Tibial nerve (tissue), 4 donors: ENCODE measurements at places on chromosomes 13 and 19. TPM values are rescaled to one million over a fixed set of nuclear protein-coding genes. Genes with fewer than 3 reads are reported as not detected.
A peak's percentile ranks its signal among the peaks of the same experiment; 100 is the strongest.

DNA sequence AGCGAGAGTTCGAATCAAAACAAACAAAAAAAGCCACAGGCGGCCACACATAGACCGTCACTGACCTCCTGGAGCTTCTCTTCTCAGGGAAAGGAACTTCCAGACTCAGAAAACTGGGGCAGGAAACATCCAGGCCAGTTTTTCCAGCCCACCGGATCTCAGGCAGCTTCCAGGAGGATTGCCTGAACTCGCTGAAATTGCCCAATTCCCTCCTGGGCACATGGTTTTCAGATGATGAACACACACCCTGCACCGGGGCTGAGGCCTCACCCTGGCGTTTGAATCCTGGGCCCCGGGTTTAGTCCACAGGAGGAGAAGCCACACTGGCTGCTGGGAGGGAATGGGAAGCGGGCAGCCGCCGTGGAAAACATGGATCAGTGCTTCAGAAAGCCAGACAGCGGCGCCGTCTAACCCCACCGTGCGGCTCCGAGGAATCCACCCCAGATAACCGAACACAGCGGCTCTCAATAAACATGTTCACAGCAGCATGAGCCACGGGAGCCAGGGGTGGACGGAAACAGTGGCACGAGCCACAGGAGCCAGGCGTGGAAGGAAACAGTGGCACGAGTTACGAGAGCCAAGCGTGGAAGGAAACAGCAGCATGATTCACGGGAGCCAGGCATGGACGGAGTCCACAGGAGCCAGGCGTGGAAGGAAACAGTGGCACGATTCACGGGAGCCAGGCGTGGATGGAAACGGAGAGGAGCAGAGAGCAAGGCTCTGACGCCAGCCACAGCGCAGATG is 18.2 kb upstream of the PTBP1 start:
- H3K27ac ChIP-seq: peak overlapping the region; percentile 82
- H3K4me1 ChIP-seq: no peaks in the 10 kb centered on the region
- H3K4me3 ChIP-seq: no peak overlapping the region
- H3K36me3 ChIP-seq: no peaks in the 10 kb centered on the region

GRCh38 chr13:26699197-26699490 is 61.4 kb downstream of the GPR12 start:
- no peak overlapping the region for H3K27ac ChIP-seq
- H3K4me1 ChIP-seq: no peaks in the 10 kb centered on the region
- no peaks in the 10 kb centered on the region for H3K36me3 ChIP-seq
- H3K27me3 ChIP-seq: no peaks in the 10 kb centered on the region
- no peak for DNase-seq

- no peaks in the 10 kb centered on the region for H3K36me3 ChIP-seq
- H3K4me1 ChIP-seq: no peaks in the 10 kb centered on the region
- no peaks in the 10 kb centered on the region for H3K27me3 ChIP-seq
- H3K27ac ChIP-seq: no peak overlapping the region
- DNase-seq: no peak
Measured at GRCh38 chr13:105567951-105568525, 967.4 kb downstream of the EFNB2 start.

DNA sequence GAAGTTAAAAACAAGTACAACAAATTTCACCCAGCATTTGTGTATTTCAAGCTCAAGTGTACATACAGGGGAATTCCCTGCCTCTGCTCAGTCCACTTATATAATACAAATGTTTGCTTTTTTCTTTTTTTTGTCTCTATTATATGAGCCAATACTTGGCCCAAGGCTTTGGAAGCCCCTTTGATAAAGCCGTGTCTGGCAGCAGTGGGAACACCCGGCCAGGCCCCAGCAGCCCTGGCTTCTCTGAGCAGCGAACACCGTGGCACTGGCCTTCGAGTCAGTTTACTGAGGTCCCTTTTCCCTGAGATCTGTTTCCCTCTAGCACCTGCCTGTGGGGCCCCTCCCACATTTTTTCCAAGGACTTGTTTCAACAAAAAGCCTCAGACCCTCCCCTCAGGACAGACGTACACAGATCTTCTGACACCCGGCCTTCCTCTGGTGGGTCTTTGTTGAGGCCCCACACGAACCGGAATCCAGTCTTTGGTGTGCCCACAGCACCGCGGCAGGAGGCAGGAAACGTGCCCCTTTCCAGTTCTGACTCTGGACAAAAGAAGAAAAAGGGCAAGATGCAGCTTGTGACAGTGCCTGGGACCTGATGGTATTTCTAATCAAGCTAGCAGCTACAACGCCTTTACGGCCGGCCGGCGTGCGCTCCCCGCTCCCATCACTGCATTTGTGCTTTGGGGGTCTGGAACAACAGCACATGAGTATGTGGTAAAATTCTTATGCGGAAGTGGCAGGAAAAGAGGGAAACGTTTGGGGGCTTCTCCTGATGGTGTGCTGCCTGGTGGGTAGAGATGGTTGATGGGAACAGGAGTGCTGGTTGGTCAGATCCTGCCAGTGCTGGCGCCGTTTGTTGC is 13.8 kb downstream of the SIPA1L3 start:
- DNase-seq: no peak
- no peak overlapping the region for H3K27ac ChIP-seq
- H3K36me3 ChIP-seq: no peaks in the 10 kb centered on the region

- peak overlapping the region; percentile 21 for H3K27ac ChIP-seq
- no peaks in the 10 kb centered on the region for H3K27me3 ChIP-seq
- no peak overlapping the region for H3K4me3 ChIP-seq
- H3K36me3 ChIP-seq: no peaks in the 10 kb centered on the region
Measured at GRCh38 chr19:55632463-55632834, 8.1 kb upstream of the ZNF784 start.

- H3K27me3 ChIP-seq: no peaks in the 10 kb centered on the region
- no peaks in the 10 kb centered on the region for H3K4me1 ChIP-seq
- H3K4me3 ChIP-seq: no peak overlapping the region
- no peaks in the 10 kb centered on the region for H3K36me3 ChIP-seq
- no peak for DNase-seq
- H3K27ac ChIP-seq: no peak overlapping the region
Measured at GRCh38 chr19:34578173-34578572, 96.6 kb downstream of the WTIP start.

DNA sequence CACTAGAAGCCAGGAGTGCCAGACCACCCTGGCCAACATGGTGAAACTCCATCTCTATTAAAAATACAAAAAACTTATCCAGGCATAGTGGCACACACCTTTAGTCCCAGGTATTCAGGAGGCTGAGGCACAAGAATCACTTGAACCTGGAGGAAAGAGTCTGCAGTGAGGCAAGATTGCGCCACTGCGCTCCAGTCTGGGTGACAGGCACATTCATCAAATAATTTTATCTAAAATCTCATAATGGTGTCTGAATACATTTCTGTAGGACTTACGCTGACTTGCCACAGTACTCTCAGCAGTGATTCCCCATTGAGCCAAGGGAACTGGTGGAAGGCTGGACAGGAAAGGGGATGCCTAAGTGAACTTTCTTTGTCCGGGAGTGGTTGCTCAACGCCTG is 4.3 kb upstream of the ZNF28 start:
- no peaks in the 10 kb centered on the region for H3K36me3 ChIP-seq
- H3K4me3 ChIP-seq: no peak overlapping the region
- no peaks in the 10 kb centered on the region for H3K27me3 ChIP-seq
- H3K4me1 ChIP-seq: no peaks in the 10 kb centered on the region
- DNase-seq: no peak

DNA sequence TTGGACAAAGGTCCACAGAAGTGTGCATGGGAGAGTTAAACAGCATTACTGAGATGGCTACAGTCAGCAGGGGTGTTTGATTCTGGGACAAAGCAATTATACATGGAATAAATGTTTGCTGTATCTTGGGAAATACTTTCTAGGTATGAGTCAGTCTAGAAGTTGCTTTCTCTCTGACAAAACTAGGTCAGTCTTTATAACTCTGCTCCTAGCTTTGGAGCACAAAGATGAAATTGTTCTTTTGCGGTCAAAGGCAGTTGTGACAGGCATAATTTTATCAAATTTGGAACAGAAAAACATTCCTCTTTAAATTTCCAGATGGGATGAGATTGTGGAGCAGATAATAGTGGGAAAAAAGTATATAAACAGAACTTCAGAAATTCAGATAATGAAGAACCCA is 1045.4 kb upstream of the MIR17HG start:
- no peaks in the 10 kb centered on the region for H3K4me1 ChIP-seq
- H3K27ac ChIP-seq: no peak overlapping the region
- no peaks in the 10 kb centered on the region for H3K36me3 ChIP-seq
- H3K4me3 ChIP-seq: no peak overlapping the region
- DNase-seq: no peak

DNA sequence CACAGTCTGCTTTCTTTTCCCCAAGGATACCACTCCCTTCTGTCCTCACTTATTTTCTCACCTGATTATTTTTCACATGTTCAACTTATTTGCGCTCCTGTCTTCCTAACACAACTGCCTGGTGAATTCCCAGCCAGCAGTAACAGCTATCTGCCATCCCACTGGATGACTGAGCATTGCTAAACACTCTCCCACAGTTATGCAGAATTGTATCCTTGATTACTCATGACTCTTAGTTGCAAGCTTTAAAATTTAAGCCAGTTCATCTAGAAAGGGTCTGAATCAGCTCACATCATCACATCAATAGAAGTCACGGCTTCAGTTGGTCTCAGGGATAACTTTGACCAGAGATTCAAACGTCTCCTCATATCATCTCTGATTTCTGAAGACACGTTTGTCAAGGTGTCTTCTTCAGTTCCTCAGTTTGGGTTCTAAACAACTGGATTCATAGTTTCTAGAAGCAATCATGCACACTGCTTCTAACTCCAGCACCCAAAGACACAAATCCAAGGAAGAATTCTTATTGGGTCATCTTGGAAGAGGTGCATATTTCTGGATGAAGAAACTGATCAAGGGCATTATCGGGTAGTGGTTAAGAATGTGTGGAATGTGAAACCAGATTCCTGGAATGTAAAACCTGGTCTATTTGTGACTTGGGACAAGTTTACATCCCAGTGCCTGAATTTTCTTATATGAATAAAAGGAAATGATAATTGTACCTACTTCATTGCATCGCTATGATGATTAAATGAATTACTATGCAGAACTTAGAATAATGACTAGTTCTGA is 13.9 kb upstream of the DACH1 start:
- DNase-seq: no peak
- no peak overlapping the region for H3K27ac ChIP-seq
- no peaks in the 10 kb centered on the region for H3K4me1 ChIP-seq
- H3K27me3 ChIP-seq: no peaks in the 10 kb centered on the region
- no peak overlapping the region for H3K4me3 ChIP-seq

DNA sequence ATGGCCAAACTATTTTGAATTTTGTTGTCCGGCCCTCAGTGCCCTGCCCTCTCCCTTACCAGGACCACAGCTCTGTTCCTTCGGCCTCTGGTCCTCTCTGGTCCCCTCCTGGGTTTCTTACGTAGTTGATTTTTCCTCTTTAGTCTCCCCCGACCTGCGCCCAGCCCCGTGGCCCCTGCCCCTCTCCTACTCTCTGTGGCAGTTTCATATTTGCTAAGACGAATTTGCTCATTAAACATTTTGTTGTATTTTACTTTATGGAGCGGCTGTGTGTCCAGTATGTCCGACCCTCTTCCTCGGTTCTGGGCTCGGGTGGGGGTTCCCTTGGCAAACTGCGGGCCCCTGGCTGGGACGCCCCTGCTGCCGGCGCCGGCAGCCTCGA is 576 bp upstream of the EPN1 start:
- no peaks in the 10 kb centered on the region for H3K4me1 ChIP-seq
- DNase-seq: no peak
- peaks cover 58% of the 10 kb centered on the region for H3K36me3 ChIP-seq
- no peaks in the 10 kb centered on the region for H3K27me3 ChIP-seq
- H3K4me3 ChIP-seq: peak overlapping the region; percentile 76

- no peak for DNase-seq
- H3K27me3 ChIP-seq: peaks cover 19% of the 10 kb centered on the region
- no peak overlapping the region for H3K4me3 ChIP-seq
- no peaks in the 10 kb centered on the region for H3K4me1 ChIP-seq
Measured at GRCh38 chr13:21663197-21663596, 7.7 kb upstream of the FGF9 start.

DNA sequence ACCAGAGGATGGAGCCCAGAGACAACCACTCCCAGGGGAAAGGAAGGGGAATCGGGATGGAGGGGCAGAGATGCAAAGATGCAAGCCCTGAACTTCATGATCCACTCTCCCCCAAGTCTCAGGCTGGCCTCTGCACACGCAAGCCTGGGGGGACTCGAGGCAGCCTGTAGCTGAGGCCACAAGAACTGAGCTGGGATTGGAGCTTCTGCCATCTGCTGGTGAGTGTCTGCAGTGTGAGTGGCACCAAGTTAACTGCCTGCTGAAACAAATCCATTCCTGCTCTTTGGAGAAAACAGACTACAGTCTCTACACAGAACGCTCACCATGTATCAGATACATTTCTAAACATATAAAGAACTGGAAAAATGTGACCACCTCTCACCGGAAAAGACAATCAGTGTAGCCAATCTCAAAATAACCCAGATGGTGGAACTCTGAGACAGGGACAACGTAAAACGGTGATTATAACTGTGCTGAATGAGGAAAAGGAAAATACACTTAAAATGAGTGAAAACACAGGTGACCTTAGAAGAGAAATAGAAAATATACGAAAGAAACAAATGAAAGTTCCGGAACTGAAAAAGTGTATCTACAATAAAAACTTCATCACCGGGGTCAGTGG is 62.1 kb downstream of the KLF2 start:
- peaks cover 14% of the 10 kb centered on the region for H3K4me1 ChIP-seq
- no peak for DNase-seq
- peak overlapping the region; percentile 29 for H3K27ac ChIP-seq
- no peak overlapping the region for H3K4me3 ChIP-seq
- H3K27me3 ChIP-seq: no peaks in the 10 kb centered on the region

GRCh38 chr19:53002479-53002878 is 11.2 kb upstream of the ERVV-1 start:
- no peaks in the 10 kb centered on the region for H3K36me3 ChIP-seq
- H3K4me3 ChIP-seq: no peak overlapping the region
- H3K4me1 ChIP-seq: no peaks in the 10 kb centered on the region
- peaks cover 5% of the 10 kb centered on the region for H3K27me3 ChIP-seq
- no peak for DNase-seq
- no peak overlapping the region for H3K27ac ChIP-seq

DNA sequence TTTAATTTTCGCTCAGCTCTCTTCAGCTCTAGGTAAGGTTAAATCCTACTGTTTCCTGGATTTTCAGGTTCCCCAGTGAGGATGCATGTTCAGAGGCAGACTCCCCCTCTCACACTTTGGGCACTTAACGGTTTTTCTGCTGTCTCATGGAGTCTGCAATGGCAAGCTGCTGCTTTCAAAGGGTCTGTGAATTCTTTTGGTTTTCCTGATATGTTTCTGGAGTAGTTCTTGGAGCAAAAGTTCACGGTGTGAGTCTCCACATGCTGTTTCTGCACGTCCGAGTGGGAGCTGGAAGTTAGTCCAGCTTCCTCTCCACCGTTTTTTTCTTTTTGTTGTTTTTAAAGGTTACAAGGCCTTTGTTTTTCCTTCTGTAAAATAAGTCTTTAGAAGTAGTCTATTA is 35.4 kb downstream of the DNAJC15 start:
- no peaks in the 10 kb centered on the region for H3K27me3 ChIP-seq
- DNase-seq: no peak
- no peak overlapping the region for H3K27ac ChIP-seq
- H3K4me1 ChIP-seq: peaks cover 22% of the 10 kb centered on the region
- no peaks in the 10 kb centered on the region for H3K36me3 ChIP-seq
- no peak overlapping the region for H3K4me3 ChIP-seq

GRCh38 chr13:23175920-23176319 is 4.9 kb upstream of the SGCG start:
- no peaks in the 10 kb centered on the region for H3K4me1 ChIP-seq
- H3K27me3 ChIP-seq: no peaks in the 10 kb centered on the region
- H3K27ac ChIP-seq: no peak overlapping the region
- no peak for DNase-seq
- no peak overlapping the region for H3K4me3 ChIP-seq

The NCAN gene
- not detected for total RNA-seq

The CACNG8 gene
- not detected for total RNA-seq

The CYP4F8 gene
- total RNA-seq: not detected

The CCDC70 gene
- not detected for total RNA-seq

The URAD gene
- total RNA-seq: not detected

The KLK14 gene
- total RNA-seq: not detected

The TMEM259 gene
- total RNA-seq: 459 TPM
